ENCODE measurements at places on chromosomes 5 and 9. TPM values are rescaled to one million over a fixed set of nuclear protein-coding genes. Genes with fewer than 3 reads are reported as not detected.

TESK1 gene
- 12.1 TPM for total RNA-seq

- no peak for DNase-seq
These were observed 199.1 kb downstream of the KDM4C start for GRCh38 chr9:6956879-6957278.

- no peak for DNase-seq
These were observed 68.9 kb upstream of the TAF1L start for GRCh38 chr9:32704343-32704742.

SIT1 gene
- total RNA-seq = 0.25 TPM

DNA sequence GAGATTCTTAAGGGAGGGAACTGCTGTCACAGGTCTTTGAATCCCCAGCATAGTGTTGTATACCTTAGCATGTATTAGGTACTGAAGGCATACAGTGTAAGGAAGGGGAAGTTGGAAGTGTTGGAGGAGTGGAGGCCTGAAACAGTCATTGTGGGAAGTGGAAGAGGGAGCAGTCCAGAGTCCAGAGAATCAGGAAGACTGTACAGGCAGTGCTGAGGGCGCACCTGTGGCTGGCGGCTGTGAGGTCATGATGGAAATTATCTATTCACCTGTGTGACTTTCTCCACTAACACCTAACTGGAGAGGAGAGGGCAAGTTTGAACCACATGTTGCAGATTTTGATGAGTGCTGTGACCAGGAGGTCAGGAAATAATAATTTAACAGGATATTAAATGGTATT is 119.7 kb upstream of the NIPBL start:
- no peak for DNase-seq

SMIM33 gene
- not detected for total RNA-seq

LMX1B gene
- total RNA-seq = 0.69 TPM

DNA sequence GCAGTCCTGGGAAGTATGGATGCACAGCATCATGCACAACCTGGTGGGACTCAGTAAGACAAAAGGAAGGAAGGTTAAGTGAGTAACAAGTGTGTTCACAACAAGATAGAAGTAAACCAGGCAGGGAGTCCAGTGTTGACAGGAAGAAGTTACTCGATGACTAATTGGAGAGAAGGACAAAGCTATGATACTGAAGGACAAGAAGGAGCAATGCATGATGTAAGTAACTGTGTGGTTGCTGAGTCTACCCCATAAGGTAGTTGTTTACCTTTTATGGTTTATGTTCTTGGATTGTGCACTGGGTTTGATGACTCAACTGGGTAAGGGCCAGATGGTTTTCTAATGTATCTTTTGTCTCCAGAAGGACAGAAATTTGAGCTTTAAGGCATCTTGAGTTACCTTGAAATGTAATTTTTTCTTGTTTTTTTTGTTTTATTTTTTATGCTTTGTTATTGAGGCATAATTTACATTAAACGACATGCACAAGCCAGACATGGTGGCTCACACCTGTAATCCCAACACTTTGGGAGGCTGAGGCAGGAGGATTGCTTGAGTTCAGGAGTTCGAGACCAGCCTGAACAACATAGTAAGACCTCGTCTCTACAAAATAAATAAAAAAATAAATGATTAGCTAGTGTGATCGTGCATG is 89.2 kb upstream of the CAST start:
- DNase-seq = no peak

GRCh38 chr9:17472126-17472525 is 106.7 kb upstream of the SH3GL2 start:
- no peak for DNase-seq

TSSK1B gene
- 0.06 TPM for total RNA-seq

DNA sequence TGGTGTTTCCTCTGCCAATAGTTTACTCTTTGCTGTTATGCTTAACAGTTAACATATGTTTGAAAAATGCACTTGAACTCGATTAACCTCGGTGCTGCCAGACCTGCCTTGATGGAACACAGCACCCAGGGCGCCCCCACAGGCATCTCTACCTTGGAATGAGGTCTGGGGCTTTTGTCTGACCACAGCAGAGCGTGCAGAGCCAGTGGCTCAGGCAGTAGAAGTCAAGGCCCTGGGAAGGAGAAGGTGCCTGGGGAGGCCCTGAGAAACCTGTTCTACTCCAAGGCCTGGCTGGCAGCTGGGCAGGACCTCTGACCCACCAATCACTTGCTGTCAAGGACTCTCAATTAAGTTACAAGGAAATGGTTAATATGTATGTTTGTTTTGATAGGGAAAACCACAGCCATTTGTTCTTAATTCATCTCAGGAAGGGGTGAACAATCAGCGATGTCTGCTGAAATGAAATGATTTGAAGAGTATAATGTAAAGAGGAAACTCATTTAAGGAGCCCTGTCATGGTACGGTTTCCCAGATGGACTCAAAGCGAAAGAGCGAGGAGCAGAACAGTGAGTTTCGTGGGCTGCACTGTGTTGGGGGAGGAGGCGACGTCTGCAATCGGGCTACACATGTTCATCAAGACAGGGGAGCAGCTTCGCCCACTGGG is 21.9 kb downstream of the MACROH2A1 start:
- no peak for DNase-seq

Data from pancreas (tissue), 10 donors.